ENCODE measurements at places on chromosomes 16 and 17.
A peak's percentile ranks its signal among the peaks of the same experiment; 100 is the strongest.

DNA sequence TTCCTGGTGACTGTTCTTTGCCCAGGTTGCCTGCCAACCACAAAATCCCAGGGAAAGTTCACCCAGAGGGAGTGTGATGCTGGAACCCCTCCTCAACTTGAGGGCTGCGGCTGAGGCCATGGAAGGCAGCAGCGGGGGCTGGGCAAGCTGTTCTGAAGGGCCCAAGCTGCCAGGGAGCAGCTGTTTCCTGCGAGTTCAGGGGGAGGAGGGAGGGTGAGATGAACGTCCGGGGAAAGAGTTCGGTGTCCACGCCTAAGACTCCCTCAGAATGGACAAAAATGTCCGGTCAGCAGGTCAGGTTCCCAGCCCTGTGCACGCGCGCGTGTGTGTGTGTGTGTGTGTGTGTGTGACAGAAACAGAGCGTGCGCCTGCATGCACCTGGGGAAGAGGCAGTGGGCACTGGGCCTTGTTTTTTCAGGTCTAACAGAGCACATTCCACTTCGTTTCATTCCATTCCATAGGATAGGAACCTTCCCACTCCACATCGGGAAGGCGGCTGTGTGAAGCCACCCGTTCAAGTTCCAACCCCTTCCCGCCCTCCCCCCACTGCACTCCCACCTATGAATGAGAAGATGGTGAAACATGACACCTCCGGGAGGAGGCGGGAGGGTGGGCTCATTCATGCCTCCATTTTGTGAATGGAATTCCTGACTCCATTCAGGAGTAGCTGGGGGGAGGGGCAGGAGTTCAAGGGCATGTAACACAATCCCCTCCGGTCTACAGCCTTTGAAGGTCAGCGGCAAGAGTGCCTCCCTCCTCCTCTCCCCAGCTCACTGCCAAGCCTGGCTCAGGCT lies 15.7 kb downstream of the ETV4 start:
- DNase-seq = peak; percentile 93

- DNase-seq = no peak
Observed at GRCh38 chr17:59401725-59402124, 70.3 kb downstream of the YPEL2 start.

GRCh38 chr17:34974794-34975785 lies 5.2 kb upstream of the LIG3 start:
- no peak for DNase-seq

- DNase-seq = no peak
Observed at GRCh38 chr17:60766778-60767190, 89.1 kb downstream of the BCAS3 start.

- no peak for DNase-seq
Observed at GRCh38 chr17:50278526-50279180, 4.4 kb downstream of the TMEM92 start.

DNA sequence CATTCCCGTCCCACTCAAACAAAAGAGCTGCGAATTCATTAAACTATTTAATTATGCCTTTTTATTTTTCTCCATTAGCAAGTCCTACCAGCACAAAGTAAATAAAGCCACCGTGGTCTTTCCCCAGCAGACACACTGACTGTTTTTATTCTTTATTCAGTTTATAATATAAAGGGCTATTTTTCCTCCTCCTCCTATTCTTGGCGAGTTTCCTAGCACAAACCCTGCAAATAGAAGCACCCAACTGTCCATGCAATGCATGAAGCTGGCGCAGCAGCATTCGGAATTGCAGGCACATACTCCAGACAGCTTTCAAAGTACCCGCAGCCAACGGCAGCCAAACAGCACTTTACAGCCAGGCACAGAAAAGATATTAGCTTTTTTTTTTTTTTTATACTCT lies 583.4 kb upstream of the PSMD7 start:
- no peak for DNase-seq

GRCh38 chr17:79009397-79010303 lies at the start of gene CANT1:
Gene CANT1, minus strand, starts transcription at chr17:79009764. Its CDS starts 12,142 bp downstream, at chr17:78997622.
- DNase-seq = peak; percentile 82

DNA sequence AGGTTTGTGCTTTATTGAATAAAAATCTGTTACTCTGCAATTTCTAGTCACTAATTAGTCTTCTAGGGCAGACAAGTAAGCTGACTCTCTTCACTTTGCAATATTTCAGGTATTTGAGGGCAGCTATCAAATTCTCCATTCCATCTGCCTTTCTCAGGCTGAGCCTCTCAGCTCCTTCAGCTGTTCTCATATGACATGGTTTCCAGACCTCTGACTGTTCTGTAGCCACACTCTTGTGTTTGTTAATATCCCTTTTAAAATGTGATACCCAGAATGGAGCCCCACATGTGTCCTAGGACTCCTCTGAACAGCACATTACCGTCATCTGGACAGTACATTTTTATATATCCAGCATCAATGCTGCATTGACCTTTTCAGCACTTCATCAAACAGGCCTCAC lies 46.1 kb upstream of the MTMR4 start:
- DNase-seq = no peak

DNA sequence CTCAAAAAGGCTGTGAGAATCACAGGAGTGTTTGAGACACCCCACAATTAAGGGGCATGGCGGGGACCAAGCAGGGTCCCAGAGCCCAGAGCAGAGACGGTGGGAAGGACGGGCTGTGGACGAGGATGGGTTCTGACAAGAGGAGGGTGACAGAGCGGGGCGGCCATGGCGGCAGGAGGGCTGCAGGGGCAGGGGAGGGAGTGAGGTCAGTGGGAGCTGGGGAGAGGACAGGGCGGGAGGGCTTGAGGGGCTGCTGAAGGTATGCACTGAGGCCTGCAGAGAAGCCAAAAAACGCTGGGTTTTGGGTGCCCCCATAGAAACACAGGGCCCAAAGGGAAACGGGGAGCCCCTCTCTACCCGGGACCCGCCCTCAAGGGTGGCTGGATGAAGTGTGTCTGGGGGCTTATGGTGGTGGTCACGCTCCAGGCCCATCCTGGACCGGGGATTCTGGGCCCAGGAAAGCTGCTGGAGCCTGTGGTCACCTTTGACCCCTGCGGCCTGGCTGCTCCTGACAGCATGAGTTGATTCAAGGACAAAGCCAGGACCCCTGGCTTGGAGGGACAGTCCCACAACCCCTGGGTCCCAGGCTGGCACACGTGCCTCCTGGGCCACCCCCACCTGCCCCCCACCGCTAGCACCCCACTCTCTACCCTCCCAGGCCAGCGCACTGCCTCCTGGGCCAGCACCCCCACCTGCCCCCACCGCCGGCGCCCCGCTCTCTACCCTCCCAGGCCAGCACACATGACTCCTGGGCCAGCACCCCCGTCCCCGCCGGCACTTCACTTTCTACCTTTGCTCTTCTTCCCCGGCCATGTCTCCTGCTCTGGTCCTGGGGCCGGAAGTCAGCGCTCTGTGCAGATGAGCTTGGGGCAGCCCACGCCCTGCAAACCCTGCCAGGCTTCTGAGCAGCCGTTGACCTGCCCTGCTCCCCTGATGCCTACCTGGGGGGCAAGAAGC lies 31.0 kb upstream of the ACSF3 start:
- no peak for DNase-seq

GRCh38 chr17:50934672-50935220 lies 68.6 kb upstream of the TOB1 start:
- DNase-seq = no peak

GRCh38 chr16:29992344-29992967 lies 3.0 kb downstream of the HIRIP3 start:
- DNase-seq = no peak

GRCh38 chr17:73547790-73548189 lies 96.5 kb downstream of the SDK2 start:
- no peak for DNase-seq

GRCh38 chr17:81578561-81579225 lies 26.5 kb upstream of the FAAP100 start:
- DNase-seq = no peak

- no peak for DNase-seq
Observed at GRCh38 chr16:5633845-5634440, 536.3 kb upstream of the EEF2KMT start.

DNA sequence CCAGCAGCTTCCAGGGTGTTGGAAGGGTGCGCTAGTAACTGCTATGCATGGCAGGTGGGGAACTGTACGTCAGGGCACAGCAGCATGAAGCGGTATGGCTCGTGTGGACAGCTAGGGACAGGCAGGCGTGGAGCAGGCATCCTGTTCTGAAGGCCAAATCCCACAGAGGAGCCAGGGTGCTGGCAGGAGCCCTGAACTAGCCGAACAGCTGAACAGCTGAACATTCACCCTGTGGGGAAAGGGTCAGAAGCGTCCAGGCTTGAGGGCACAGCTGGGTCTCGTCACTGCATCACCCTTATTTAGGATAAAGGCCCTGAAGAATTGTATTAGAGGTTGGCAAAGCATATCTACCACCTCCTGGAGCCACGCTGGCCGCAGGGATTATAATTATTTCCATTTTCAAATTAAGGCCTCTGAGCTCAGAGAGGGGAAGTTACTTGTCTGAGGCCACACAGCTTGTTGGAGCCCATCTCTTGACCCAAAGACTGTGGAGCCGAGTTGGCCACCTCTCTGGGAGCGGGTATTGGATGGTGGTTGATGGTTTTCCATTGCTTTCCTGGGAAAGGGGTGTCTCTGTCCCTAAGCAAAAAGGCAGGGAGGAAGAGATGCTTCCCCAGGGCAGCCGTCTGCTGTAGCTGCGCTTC lies 3.3 kb upstream of the STH start:
- no peak for DNase-seq

GRCh38 chr17:56824503-56824902 lies 9.2 kb downstream of the C17orf67 start:
- DNase-seq = no peak

Data from ovary (tissue), 10 donors.